ENCODE measurements at places on chromosomes 1 and 21. TPM values are rescaled to one million over a fixed set of nuclear protein-coding genes. Genes with fewer than 3 reads are reported as not detected.

The FTCD gene
- total RNA-seq: 0.65 TPM

The AKIRIN1 gene
- 49.9 TPM for total RNA-seq

The ZNF697 gene
- total RNA-seq: 14.5 TPM

The CNR2 gene
- total RNA-seq: not detected

The UBASH3A gene
- total RNA-seq: not detected

The CYP2J2 gene
- total RNA-seq: not detected

The OR2T35 gene
- not detected for total RNA-seq

The VSIG8 gene
- total RNA-seq: 0.07 TPM

The LDLRAP1 gene
- total RNA-seq: 41.6 TPM

The AMY1B gene
- not detected for total RNA-seq

The TIPRL gene
- total RNA-seq: 26.4 TPM

The INAVA gene
- total RNA-seq: 0.03 TPM

The PLA2G5 gene
- 0.52 TPM for total RNA-seq

The NEXN gene
- 13.0 TPM for total RNA-seq

The AGT gene
- 2.7 TPM for total RNA-seq

The DNAJC28 gene
- total RNA-seq: 0.96 TPM

The PTGER3 gene
- 2.8 TPM for total RNA-seq

The DEPDC1 gene
- total RNA-seq: 3.2 TPM

The CFHR4 gene
- total RNA-seq: not detected

The BLACAT1 gene
- 0.07 TPM for total RNA-seq

The CROCC gene
- 14.0 TPM for total RNA-seq

The USH2A gene
- under 0.01 TPM for total RNA-seq

The S100A5 gene
- total RNA-seq: 0.26 TPM

The TRIM63 gene
- 0.30 TPM for total RNA-seq

The OLFML2B gene
- 19.4 TPM for total RNA-seq

The FMO2 gene
- 11.8 TPM for total RNA-seq

The NUF2 gene
- total RNA-seq: 7.0 TPM

The SYCP1 gene
- total RNA-seq: not detected

The CFAP107 gene
- total RNA-seq: not detected

The SPSB1 gene
- 21.6 TPM for total RNA-seq

The LEMD1 gene
- not detected for total RNA-seq

The SAMD13 gene
- total RNA-seq: 0.52 TPM

The MX2 gene
- 3.3 TPM for total RNA-seq

The SPRR4 gene
- not detected for total RNA-seq

The SLC35F3 gene
- 0.23 TPM for total RNA-seq

The CELA3B gene
- total RNA-seq: not detected

The SRP9 gene
- 219 TPM for total RNA-seq

Data from smooth muscle cell of the pulmonary artery (primary cell).